ENCODE measurements at places on chromosomes 5 and 9.

DNA sequence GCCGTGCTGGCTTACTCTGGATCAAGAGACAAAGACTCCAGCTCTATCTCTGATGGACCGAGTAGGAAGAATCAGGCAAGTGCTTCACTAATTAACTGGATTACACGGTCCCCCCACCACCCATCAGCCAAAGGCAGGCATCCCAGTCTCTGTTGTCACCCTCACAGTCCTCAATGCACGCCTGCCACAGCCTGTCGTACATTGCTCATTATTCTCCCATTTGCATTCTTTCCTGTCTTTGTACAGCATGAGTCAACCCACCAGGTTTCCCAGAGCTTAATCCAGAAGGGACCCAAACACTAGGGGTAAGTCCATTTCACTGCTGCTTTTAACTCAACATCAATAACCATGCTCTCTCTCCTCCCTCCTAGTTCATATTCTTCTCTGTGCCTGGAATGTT lies 44.4 kb downstream of the PCA3 start:
- DNase-seq: no peak

GRCh38 chr9:137000177-137000930 lies 4.0 kb upstream of the CLIC3 start:
- DNase-seq: peak; percentile 84

DNA sequence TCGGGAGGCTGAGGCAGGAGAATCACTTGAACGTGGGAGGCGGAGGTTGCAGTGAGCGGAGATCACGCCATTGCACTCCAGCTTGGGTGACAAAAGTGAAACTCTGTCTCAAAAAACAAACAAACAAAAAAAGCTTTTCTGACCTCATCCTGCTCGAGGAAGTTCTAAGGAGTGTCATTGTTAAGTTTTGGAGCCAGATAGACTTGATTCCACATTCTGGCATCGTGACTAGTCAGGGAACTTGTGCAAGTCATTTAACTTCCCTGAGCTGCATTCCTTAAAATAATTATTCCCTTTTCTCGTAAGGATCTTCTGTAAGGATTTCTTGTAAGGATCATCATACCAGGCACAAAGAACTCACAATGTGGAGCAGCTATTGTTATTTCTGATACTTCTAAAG lies 26.2 kb downstream of the SNX24 start:
- no peak for DNase-seq

DNA sequence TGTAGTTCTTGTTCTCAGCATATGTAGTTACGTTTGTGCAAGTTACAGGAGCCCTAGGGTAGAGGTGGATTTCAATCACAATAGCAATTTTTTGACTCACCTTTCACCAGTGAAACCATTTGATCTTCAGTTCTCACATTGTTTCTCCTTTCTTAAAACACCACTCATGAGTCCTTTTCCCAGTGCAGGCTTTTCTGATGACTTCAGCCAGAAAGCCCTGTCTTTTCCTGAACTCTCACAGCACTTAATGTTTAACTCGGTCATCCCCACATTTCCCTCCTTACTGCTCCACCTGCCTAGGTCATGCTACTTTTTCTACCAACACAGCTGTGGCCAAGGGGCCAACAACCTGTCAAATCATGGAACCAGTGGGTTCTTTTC lies 37.9 kb downstream of the ARHGEF28 start:
- DNase-seq: peak; percentile 32

DNA sequence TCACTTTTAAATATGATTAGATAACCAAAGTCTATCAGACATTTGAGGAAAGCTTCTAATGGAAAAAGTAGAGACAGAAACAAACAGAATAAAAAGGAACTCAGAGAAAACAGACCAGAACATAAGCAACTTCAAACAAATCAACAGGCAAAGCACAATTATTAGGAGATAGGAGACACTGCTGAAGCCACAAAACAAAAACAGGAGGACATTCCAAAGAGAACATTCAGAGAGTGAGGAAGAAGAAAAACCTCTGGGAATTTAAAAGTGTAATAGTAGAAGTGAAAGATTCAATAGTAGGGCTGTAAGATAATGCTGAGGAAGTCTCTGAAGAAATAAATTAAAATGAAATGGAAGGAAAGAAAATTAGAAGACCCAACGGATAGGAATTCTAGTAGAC lies 83.2 kb upstream of the TBCA start:
- DNase-seq: no peak

GRCh38 chr9:87512311-87512710 lies 14.6 kb downstream of the DAPK1 start:
- DNase-seq: no peak

GRCh38 chr9:91879231-91879630 lies 70.8 kb downstream of the ROR2 start:
- no peak for DNase-seq

- DNase-seq: no peak
Measured at GRCh38 chr5:116097301-116097700, 12.5 kb downstream of the COMMD10 start.

- DNase-seq: no peak
Measured at GRCh38 chr9:134341306-134341705, 15.1 kb downstream of the RXRA start.

DNA sequence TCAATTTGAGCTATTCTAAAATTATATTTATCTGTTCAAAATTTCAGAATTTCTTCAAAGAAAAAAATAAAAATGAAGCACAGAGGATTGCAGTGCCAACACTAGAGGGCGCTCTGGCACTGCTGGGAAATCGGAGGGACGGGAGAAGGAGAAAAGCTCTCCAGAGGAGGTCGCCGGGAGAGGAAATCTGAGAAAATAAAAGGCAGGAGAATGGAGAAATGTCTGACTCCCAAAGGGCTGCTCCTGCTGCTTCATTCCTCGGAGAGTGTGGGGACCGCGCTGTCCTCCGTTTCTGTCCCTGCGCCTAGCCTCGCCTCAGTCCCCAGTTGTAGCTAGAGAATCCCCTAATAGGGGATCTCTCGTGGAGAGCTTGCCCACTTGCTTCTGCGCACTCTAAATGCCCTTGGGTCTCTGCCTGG lies 40.0 kb upstream of the ARSB start:
- peak; percentile 44 for DNase-seq

DNA sequence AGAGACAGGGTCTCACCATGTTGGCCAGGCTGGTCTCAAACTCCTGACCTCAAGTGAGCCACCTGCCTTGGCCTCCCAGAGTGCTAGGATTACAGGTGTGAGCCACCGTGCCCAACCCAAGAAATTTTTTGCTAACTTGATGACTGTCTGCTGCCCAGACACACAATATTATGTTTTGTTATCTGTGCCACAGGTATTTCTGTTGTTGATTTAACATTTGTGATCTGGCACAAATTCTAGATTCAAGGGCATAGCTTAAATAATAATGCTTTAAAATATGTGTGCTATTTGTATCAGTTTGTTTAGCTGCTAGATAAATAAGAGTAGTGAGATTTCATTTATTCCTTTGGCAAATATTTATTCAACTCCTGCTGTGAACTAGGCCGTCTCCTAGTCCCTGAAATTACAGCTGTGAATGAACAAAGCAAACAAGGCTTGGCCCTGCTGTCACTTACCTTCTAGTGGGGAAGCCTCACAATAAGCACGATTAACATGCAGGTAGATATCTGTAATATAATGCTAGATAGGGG lies 35.3 kb downstream of the GAPVD1 start:
- DNase-seq: no peak

DNA sequence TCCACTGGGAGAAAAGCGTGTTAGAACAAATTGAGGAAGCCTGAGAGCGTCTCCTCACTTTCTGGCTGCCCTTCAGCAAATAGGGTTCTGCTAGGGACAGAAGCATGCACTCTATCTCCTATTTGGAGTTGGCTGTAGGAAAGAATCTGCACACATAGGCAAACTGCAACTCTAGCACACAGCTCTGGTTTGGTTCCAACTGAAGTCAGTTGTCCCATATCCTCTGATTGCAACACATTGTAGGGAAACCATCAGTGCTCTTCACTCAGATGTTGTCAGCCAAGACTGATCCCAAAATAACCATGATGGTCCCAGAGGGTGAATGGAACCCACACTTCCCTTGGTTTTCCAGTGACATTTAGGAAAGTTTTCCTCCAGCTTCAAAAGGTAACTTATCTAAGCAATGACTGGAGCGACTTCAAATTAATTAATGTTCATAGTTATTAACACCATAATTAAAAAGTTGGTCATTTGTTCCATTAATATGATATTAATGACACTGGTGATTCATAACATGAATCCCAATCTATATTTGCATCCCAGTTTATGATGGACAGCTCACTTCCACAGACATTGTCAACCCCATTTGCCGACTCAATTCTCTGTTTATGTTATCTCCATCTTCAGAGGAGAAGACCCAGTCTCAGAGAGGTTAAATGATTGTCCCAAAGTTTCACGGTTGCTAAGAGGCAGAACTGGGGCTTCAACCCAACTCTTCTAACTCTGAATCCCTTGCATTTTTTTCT lies 136.7 kb upstream of the ZNF462 start:
- DNase-seq: no peak

- DNase-seq: no peak
Measured at GRCh38 chr9:10250219-10250618, 362.6 kb downstream of the PTPRD start.

GRCh38 chr5:33422191-33422590 lies 18.6 kb upstream of the TARS1 start:
- DNase-seq: no peak

- DNase-seq: no peak
Measured at GRCh38 chr5:135724617-135725016, 109.8 kb upstream of the SLC25A48 start.

DNA sequence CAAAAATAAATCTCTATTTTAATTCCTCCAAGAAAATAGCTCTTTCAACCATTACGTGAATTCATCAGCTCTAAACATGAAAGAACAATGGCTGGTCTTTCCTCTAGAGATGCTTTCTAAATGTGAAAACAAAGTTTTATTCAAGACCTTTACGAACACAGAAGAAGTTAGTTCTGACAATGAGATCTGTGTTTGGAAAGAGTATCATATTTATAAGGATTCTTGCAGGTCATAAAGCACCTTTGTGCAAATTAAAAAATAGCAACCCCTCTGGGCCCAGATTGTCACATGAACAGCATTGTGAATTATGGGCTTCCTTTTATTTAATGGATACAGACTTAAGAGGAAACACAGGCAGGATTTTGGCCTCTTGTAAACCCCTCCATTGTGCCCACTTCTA lies 17.7 kb upstream of the FTMT start:
- DNase-seq: no peak

DNA sequence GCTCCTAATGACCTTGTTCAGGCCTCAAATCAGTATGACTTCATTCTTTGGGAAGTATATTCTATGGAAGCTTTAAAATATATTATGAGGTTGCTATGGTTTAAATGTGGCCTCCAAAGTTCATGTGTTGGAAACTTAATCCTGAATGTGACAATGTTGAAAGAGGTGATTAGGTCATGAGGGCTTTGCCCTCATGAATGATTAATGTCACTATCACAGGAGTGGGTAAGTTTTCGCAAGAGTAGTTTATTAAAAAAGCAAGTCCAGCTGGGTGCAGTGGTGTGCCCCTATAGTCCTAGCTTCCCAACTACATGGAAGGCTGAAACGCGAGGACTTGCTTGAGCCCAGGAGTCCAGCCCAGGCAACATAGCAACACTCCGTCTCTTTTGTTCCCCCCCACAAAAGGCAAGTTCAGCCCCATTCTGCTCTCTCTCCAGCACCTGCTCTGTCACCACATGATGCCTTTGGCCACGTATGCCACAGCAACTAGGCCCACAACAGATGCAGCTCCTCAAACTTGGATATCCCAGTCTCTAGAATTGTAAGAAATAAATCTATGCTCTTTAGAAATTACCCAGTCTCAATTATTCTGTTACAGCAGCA lies 105.3 kb downstream of the SIL1 start:
- no peak for DNase-seq

DNA sequence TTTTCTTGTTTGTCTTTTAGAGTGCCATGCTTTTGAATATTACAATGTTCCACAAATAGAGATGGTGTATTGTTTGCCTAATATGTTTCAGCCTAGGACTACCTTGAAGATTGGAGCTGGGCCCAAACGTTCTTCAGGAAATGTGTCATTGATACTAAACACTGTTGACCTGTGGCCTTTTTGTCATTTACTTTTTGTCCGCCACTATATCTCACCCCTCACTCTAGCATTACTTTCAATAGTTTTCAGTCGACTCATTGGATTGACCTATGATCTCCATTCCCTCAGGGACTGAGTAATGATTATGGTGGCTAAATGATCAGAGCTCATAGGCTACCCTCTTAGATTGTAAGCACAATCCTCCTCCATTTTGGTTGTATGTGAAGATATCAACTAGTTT lies 115.8 kb downstream of the NUDT12 start:
- no peak for DNase-seq

DNA sequence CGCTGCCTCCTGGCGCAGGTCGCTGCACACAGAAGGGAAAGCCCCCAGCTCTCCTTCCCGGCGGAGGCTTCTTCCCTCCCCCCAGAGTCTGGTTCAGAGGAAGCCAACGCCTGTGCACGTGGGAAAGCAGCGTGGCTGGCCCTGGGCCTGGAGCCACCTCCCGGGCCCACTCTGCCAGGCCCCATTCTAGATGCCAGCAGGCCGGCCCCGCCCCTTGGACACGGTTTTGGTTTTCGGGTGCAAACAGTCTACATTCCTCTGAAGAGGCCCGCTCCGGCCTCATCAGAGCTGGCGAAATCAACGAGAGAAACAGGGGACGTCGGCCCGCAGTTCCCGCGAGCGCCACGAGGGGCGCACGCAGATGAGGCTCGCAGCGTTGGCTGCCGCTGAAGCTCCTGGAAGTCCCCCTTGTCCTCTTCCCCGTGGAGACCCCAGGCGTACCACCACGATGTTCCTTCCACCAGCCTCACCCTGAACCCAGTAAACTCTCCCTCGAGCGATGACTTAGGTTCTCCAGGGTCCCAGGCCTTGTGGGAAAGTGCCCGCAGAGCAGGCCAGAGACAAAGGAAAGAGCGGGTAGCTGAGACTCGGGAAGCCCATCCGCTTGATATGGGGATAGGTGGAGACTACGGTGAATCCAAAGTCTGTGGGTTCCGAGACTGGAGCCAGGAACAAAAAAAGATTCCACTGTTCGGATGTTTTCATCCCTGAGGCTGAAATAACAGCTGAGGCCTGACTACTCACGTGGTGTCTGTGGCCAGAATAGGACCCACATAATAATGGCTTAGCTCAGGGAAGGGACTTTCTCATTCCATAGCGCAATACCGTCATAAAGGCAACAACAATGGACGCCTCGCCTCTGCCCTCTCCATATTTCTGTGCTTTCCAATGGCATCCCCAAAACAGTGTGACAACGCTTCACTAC lies 64.2 kb downstream of the KLF4 start:
- peak; percentile 73 for DNase-seq

GRCh38 chr5:83530193-83530592 lies 58.6 kb downstream of the VCAN start:
- no peak for DNase-seq

GRCh38 chr5:55151923-55152842 lies 7.8 kb upstream of the GPX8 start:
- DNase-seq: no peak

GRCh38 chr5:1734271-1734907 lies 65.2 kb downstream of the MRPL36 start:
- no peak for DNase-seq

GRCh38 chr5:1788828-1789227 lies 10.8 kb downstream of the MRPL36 start:
- no peak for DNase-seq

- peak; percentile 53 for DNase-seq
Measured at GRCh38 chr9:109181284-109181683, 14.2 kb upstream of the FRRS1L start.

All from GM10248 (cell line).